Renal pelvis (tissue), 12 donors: ENCODE measurements at places on chromosomes 6 and 20. TPM values are rescaled to one million over a fixed set of nuclear protein-coding genes. Genes with fewer than 3 reads are reported as not detected.
A peak's percentile ranks its signal among the peaks of the same experiment; 100 is the strongest.

The SLPI gene
- polyA plus RNA-seq = not detected

The CLPSL1 gene
- polyA plus RNA-seq = 0.39 TPM

The ANKEF1 gene
- polyA plus RNA-seq = 8.6 TPM

The PI16 gene
- polyA plus RNA-seq = 0.45 TPM

The IL17F gene
- 0.36 TPM for polyA plus RNA-seq

The LAMA2 gene
- 39.9 TPM for polyA plus RNA-seq

The ISM1 gene
- 3.3 TPM for polyA plus RNA-seq

DNA sequence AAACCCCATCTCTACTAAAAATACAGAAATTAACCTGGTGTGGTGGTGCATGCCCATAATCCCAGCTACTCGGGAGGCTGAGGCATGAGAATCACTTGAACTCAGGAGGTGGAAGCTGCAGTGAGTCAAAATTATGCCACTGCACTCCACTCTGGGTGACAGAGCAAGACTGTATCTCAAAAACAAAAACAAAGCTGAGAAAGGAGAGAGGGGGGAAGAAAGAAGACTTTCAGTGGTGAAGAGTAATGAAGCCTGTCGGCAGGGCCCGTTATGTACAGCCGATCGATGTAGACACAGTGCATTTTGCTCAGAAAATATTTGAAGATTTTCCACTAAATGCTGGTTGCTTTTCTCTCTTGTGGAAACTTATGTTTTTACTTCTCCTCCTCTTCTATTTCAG lies 13.8 kb downstream of the VAPB start:
- DNase-seq = no peak

DNA sequence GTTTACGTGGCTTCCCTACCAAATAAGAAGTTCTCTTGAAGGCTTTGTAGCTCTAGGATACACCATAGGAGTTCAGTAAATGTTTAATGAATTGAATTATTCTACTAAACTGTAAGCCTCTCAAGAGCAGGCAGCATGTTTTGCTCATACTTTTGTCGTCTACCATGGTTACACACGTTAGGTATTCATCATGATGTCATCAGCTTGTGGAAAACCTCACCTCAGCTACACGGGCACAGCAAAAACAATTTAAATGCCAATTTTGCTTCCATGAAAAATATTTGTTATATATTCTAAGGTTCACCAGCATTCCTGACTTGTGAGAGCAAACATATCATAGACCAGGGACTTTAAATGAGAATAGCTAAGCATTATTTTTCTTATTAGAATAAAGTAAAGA lies 16.7 kb downstream of the NCOA5 start:
- DNase-seq = no peak

DNA sequence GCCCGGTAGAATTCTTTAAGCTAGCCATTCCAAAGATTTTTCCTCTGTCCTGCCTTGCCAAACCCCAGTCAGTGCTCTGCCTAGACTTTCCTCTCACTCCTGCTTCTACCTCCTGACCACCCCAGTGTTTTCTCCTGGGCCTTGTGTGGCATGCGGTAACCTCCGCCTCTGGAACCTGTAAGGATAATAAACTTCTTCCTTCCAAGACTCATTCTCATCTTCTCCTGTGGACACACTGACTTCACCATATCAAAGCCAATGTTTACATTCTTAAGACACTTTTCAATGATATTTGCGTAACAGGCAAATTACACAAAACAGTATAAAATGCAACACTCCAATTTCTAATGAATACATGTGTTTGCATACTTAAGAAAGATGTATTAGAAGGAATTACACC lies 354.6 kb downstream of the RNF144B start:
- DNase-seq = no peak

DNA sequence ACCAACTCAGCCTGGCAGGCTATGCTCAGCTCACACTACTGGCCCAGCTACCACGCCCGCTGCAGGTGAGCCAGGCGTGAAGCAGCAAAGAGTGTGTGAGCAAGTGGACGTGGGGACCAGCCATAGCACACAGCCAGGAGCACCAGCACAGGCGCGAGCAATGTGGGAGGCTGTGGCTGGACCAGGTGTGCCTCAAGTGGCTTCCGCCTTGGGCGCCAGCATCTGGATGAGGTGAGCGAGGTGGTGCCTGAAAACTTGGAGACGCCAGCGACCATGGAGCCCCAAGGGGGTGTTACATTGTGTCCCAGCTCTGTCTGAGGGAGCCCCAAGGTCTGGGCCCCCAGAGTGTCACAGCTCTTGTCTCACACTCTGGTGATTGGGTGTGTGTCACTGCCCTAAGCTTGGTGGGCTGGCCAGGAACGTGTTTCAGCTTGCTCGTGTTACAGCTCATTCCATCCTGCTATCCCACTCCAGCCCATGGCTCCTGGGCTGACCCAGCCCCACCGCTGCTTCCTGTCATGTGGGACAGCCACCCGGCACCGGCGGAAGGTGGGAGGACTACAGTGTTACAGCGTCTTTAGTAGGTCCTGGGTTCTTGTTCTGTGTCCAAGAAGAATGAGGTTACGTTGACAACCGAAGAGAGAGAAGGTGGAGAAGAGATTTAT lies 508.0 kb upstream of the MMS22L start:
- DNase-seq = no peak

DNA sequence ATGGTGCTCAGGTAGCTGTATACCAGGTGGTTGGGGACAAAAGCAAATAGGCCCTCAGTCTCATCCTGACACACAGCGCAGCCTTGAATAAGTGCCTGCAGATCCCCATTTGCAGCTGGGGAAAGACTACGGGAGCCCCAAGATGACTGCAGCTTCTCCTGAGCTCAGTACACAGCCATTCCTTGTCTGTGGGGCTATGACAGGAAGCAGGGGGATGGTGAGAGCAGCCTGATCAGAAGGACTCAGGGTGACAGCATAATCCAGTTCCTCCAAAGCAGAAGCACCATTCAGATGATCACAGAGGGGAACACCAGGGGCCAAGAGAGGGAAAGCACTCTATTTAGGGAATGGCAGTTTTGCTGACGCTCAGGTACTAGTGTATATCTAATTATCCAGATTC lies 104.8 kb upstream of the MOCS1 start:
- no peak for DNase-seq

GRCh38 chr6:145155873-145156782 lies 579.2 kb downstream of the EPM2A start:
- DNase-seq = no peak

- DNase-seq = no peak
Measured at GRCh38 chr20:60428651-60429050, 470.4 kb downstream of the CDH26 start.

GRCh38 chr20:62011403-62011790 lies 54.3 kb downstream of the TAF4 start:
- no peak for DNase-seq

DNA sequence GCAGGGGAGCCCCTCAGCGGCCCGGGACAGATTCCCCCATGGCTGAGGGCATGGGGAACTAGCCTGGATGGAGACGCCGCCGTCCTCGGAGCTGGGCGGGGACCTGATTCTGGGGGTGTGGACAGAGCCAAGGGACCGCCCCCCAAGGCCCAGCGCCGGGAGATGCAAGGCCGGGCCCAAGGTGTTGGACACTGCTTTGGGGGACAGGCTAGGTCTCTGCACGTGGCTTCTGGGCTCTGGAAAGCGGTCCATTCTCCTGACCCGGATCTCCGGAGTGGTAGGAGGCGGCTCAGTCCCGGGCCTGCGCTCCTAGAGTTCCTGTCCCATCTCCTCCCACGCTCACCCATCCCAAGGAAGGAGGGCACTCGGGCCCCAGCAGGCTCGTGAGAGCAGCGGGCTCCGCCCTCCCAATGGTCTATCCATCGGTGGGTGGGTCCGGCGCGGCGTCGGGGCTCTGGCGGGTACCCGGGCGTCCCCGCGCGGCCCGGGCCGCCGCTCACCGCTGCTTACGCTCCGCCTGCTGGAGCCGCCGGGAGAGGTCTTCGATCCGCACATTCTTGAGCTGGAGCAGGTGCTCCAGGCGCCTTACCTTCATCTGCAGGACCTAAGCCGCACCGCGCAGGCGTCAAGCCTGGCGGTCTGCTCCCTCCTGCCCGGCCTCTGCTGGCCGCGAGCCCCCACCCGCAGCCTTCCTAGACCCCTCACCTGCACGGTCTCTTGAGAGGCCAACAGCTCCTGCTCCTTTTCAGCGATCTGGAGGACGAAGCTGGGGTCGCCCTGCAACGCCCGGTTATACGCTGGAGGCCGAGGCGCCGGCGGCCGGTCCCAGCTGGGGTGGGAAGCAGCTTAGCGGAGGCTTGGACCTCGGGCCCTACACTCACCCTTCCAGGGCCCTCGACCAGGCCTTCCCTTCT lies 3.3 kb downstream of the SPEF1 start:
- no peak for DNase-seq

GRCh38 chr6:168377856-168378832 lies 58.6 kb upstream of the DACT2 start:
- DNase-seq = no peak

DNA sequence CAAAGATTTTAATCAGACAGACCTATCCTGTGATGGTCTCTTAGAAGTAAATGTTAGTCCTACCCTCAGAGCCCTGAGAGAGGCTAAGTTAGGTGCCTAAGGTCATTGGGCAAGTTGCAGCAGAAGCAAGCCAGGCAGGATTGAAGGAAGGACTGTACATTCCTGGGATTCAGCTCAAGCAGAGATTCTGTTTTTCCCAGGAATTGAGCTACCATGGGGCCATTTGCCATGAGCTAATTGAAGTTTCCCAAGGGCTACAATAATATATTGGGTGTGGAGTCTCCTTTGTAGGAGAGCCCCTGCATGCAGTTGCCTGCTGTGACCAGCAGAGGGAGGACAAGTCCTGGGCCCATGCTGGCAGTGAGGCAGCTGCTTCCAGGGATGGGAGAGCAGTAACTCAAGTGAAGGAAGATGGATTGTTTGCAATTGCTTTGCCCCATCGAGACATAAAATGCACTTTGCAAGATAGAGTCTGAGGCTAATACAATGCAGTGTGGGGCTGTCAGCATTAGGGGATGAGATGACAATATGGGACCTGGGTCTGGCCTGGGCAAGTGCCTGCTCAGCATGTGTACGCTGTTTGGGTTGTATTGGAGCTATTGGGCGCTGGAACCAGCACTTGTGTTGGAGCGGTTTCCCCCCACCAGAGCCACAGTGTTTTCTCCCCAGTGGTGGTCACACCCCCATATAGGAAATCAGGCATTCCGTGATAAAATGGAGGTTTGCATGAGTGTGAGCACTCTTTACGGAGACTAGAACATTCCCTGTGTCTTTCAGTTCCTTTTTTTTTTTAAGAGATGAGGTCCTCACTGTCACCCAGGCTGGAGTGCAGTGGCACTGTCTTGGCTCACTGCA lies 27.9 kb downstream of the DNMT3B start:
- DNase-seq = peak; percentile 57

GRCh38 chr6:45323656-45324224 lies 4.4 kb upstream of the RUNX2 start:
- no peak for DNase-seq

GRCh38 chr6:56091159-56091869 lies 156.1 kb downstream of the COL21A1 start:
- no peak for DNase-seq

- no peak for DNase-seq
Measured at GRCh38 chr6:30319146-30319835, 7.4 kb upstream of the TRIM39 start.

GRCh38 chr6:39426073-39426456 lies 103.6 kb upstream of the KCNK16 start:
- DNase-seq = no peak

- DNase-seq = no peak
Measured at GRCh38 chr6:88823998-88824397, 139.4 kb downstream of the RNGTT start.

DNA sequence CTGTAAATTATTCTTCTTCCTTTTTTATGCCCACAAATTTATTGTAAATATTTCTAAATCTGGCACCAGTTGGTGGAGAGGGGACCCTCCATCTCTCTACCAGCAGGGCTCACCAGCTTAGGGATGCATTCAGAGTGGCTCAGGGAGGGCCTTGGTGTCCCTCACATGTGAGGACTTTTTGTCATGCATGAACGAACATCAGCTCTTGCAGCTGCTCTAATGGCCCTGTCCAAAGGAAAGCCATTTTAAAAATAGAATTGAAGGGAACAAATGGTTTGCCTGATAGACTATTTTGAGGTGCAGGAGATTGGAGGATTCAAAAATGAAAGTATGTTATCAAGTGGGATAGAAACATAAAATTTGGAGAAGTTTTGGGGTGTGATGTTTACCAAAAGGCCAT lies 37.5 kb upstream of the KLHL31 start:
- DNase-seq = no peak

DNA sequence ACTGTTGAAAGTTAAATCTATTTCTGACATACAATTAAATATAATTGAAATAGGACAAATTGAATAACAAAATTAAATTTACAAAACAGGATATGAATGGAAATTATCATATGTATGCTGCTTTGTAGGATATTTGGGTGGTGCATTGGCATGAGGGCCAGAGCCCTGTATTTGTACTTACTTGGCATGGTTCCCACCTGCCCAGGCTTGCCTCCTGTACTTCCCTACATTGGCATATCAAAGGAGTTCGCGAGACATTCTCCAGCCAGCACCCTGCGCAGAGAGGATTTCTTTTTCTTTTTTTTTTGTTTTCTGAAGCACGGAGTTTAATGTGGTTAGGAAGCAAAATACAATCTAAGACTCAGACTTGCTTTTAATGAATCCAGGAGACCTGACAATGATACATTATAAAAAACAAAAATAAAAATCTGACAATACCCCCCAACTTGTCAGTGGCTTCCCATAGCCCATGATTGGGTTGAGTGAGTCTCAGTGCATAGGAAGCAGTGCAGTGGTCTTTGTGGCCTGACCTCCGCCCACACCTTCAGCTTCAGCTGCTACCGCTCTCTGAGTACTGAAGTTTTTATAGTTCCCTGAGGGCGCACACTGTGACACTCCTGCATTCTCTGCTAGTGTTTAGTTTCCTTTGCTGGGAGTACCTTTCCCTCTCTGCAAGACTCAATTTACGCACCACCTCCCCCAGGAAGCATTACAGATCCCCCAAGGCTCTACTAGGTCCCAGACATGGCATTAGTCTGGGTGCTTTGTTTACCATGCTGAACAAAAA lies 440.8 kb downstream of the UTRN start:
- DNase-seq = peak; percentile 78
